ENCODE measurements at places on chromosomes 16 and 17.

GRCh38 chr16:2881783-2882649 is 999 bp upstream of the FLYWCH2 start:
- no peak for DNase-seq

- no peak for DNase-seq
Measured at GRCh38 chr16:81908466-81909262, 102.6 kb downstream of the SDR42E1 start.

GRCh38 chr17:68403122-68403521 is 54.2 kb downstream of the WIPI1 start:
- no peak for DNase-seq

DNA sequence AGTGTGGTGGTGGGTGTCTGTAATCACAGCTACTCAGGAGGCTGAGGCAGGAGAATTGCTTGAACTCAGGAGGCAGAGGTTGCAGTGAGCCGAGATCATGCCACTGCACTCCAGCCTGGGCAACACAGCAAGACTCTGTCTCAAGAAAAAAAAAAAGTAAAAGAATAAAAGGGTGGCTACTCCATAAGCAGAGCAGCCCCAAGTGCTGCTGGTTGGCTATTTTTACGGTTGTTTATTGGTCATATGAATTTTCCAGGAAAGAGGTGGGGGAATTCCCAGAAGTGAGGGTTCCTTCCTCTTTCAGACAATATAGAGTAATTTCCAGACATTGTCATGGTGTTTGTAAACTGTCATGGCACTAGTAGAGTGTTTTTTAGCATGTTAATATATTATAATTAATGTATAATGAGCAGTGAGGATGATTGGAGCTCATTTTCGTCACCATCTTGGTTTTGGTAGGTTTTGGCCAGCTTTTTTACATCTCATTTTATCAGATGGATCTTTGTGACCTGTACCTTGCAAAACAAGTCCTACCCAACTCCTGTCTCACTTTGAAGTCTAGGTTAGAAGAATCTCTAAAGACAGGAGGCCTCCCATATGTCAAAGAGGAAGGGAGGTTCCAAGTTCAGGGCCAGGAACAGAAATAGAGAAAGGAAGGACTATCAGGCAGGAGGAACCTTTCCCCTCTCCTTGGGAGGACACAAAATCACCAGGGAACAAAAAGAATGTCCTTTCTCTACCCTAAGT is 39.1 kb downstream of the HOXB1 start:
- no peak for DNase-seq

DNA sequence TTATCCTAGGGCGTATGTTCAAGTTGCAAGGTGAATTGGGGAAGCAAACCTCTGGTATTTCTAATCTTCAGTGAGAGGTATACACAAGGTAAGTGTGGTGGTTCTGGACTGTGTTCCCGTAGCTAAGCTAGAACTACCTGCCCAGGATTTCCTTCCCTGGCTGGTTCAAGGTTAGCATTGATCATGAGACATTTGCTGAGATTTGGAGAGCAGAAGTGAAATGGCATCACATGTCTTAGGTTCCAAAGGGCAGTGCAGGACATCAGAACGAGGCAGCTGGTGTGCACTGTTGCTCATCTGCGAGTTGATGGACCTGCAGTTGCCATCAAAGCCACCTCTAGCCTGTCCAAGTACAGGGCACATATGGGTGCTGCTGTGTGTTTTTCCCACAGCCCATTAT is 95.2 kb downstream of the EMP2 start:
- no peak for DNase-seq

- DNase-seq: peak; percentile 68
Measured at GRCh38 chr16:85611444-85612190, 1.5 kb upstream of the GSE1 start.

DNA sequence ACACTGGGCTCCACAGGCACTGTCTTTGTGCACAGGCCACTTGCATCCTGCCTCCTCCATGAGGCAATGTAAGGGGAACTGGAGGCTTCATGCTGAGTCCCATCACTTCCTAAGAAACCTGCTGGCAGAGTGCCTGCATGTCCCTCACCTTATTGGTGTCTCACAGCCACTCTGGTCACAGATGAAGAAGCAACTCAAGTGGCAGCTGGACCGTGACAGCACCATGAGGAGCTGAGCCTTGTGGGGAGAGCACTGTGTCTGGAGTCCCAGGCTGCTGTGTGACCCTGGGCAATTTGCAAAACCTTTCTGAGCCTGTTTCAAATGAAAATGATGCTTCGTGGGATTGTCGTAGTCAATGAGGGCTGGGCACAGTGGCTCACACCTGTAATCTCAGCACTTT is 19.5 kb downstream of the ANKRD40 start:
- DNase-seq: no peak

- no peak for DNase-seq
Measured at GRCh38 chr16:73092236-73092781, 44.4 kb upstream of the ZFHX3 start.

DNA sequence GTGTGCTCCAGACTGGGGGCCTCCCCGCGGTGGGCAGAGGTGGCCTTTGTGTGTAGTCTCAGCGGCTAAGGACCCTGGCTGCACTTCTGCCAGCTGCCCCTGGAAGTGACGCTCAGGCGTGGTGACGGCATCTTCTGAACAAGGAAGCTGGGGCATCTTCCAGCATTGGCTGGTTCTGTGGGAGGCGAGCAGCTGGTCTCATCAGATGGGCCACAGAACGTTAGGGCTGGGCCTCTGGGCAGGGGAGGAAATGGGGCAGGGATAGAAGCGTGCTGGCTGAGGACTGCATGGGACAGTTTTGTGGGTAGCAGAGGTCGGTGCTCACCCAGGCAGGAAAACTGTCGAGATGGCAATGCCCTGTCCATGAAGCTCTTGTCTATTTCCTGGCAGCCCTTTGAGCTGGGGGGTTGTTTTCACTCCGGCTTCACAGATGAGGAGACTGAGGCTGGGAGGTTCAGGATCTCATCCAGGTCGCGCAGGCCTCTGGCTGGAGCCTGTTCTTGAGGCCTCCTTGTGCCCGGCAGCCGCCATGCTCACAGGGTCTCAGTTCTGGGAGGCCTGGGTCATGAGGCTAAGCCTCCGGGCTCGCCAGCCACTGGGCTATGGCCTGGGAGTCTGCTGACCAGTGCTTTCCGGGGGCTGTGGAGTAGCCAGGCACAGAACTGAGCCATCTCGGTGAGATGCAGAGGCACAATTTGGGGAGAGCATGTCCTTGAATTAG is 16.3 kb downstream of the IRF8 start:
- DNase-seq: no peak

GRCh38 chr17:4534928-4535666 is 20.1 kb downstream of the MYBBP1A start:
- no peak for DNase-seq

- DNase-seq: no peak
Measured at GRCh38 chr16:53515259-53515658, 12.2 kb upstream of the AKTIP start.

DNA sequence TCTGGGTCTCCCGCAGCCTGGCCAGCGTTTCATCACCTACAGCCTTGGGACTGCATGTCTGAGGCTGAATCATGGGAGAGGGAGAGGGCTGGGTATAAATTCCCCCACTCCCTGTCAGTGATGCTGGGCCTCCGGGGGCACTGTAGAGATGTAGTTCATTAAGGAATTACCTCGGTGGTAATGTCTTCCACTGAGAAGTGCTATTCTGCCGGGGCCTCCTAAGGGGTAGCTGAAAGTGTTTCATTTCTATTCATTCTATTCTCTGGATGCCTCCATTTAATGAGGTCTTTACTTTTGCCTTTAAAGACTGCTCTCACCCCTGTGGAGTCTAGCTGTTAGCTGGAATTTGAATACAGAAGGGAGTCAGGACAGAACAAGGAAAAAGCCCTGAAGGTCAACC is 116.4 kb upstream of the HS3ST4 start:
- peak; percentile 28 for DNase-seq

GRCh38 chr16:87604634-87605111 is 2.4 kb downstream of the JPH3 start:
- no peak for DNase-seq
